Stimulated activated CD8-positive, alpha-beta memory T cell treated with anti-CD3 and anti-CD28 coated beads, Interleukin-15, amount 100 ng/mL, for 48 hours (primary cell): ENCODE measurements at places on chromosomes 16 and 17.
A peak's percentile ranks its signal among the peaks of the same experiment; 100 is the strongest.

DNA sequence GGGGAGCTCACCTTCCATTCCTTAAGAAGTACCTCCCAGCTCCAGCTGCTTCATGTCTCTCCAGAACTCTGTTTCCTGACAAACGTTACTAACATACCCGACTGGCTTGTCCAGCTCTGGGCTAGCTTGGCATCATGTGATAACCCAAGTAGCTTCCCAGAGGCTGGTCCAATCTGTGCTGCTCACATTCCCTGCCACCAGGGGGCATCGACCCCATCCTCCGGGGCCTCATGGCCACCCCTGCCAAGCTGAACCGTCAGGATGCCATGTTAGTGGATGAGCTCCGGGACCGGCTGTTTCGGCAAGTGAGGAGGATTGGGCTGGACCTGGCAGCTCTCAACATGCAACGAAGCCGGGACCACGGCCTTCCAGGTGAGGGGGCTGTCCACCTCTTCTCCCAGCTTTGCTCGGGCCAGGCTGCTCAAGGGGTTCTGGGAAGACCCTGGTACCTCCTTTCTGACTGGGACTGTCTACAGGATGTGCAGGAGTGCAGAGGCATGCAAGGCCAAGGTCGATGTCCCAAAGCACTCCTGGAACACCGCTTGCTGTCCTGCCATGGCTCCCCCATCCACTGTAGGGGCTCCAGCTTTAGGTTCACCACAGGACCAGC lies 7.6 kb downstream of the EPX start:
- peak; percentile 32 for DNase-seq

GRCh38 chr16:49625311-49626065 lies 230.4 kb downstream of the ZNF423 start:
- DNase-seq: no peak

GRCh38 chr17:14069251-14070021 lies at the start of gene COX10:
Gene COX10 (plus strand): TSS chr17:14069504. CDS start chr17:14069606, 102 bp downstream.
- DNase-seq: peak; percentile 77

DNA sequence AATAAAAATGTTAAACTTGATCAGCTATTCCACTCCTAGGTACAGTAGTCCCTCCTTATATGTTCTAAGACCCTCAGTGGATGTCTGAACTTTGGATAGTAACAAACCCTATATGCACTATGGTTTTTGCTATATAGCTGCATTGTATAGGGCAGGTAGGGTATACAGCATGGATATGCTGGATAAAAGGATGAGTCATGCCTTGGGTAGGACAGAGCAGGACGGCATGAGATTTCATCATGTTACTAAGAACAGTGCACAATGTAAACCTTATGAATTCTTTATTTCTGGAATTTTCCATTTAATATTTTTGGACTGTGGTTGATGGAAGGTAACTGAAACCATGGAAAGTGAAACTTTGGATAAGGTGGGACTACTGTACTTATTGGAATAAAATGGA lies 235.1 kb downstream of the CEP112 start:
- no peak for DNase-seq

DNA sequence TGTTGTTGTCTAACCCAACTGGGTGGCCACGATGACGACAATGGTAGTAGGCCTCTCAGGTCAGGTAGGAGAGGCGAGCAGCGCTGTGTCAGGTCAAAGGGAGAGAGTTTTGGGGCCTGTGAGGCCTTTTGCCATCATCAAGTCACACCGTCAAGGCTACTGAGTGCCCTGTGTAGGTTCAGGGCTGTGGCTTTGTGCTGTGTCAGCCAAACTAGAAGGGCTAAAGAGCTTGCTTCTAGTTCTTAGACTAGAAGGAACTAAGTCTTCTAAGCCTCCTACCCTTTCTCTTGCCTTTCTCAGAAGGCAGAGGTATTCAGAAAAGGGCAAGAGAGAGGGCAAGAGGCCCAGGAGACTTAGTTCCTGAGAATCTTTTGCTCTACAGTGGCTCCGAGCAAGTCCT lies 25.0 kb upstream of the EFCAB13 start:
- no peak for DNase-seq

DNA sequence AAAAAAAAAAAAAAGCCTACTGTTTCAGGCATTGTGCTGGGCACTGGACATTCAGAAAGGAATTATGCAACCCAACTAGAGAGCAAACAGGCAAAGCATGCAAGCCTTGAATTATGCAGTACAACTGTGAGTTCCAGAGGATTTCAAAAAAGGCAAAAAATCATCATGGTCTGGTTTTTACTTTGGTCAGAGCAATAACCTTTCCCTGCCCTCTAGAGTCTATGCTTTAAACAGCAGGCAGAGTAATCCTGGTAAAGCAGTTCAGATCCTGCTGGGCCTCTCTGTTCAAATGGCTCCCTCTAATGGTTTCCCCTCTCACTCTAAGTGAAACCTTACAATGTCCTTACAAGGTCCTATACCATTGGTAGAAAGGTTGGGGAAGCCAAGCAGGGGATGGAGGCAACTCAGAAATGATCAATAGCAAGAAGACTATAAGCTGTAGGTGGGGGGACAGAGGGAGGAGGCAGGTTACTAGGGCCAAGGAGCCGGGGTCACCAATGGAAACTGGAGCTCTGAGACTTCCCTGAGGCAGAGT lies 4.6 kb upstream of the TAF15 start:
- no peak for DNase-seq

GRCh38 chr17:32822996-32823395 lies 53.9 kb downstream of the MYO1D start:
- DNase-seq: no peak

- DNase-seq: no peak
These were observed 32.7 kb downstream of the ITGB3 start for GRCh38 chr17:47286198-47286914.

DNA sequence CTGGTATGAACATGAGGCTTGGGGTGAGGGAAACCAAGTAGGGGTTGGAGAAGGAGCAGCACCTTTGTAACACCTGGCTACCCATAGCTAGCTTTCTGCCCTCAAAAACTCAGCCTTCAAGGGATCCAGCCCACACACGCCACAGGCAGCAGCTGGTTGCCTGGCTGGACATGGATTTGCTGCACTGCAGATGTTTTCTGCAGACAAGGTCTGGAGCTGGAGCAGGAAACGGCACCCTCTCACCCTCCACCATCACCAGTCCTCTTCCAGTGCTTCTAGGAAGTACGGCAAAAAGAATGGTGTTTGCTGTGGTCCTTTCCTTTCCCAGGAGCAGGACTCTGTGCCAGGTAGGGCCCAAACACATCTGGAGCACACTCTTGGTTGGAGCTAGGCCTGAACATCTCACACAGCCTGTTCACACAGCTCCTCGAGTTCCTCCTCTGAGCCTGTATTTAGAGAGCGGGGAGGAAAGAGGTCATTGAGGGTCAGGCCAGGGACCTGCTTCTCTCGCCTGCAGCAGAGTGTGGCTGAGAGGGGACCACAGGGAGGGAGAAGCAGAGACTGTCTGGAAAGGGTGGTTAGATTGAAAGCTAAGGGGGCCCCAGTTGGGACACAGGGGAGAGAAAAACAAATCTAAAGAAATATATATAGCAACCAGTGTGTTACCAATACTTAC lies 2.7 kb upstream of the SUPT4H1 start:
- no peak for DNase-seq

DNA sequence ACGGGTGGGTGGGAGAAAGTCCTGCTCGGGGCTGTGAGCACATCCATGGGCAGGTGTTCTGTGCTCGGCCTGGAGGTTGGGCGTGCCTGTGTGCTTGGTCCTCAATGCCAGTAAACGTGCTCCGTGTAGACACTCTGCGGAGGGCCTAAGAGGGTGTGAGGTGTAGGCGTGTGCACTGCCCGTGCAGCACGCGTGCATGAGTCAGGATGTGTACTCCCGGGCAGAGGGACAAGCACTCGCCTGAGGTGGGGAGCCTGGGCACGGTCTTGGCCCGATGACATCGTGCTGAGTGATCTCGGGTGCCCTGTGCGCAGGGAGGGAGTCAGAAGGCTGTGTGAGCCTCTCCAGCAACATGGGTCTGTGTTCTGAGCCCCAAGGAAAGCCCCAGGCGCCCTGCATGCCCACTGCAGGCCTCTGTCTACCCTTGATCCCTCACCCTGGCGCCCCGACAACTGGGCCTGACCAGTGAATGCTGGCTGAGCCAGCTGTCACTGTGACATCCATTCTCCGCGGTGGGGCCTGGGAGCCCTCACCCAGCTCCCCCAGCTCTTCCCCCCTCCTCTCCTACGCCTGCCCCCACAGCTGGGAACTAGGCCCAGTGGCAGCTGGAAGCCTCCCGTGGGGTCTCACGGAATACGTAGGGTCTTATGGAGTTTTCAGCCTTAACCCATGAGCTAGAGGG lies 23.5 kb upstream of the NXPH3 start:
- no peak for DNase-seq

GRCh38 chr17:3986270-3986938 lies 22.2 kb upstream of the ATP2A3 start:
- DNase-seq: no peak

DNA sequence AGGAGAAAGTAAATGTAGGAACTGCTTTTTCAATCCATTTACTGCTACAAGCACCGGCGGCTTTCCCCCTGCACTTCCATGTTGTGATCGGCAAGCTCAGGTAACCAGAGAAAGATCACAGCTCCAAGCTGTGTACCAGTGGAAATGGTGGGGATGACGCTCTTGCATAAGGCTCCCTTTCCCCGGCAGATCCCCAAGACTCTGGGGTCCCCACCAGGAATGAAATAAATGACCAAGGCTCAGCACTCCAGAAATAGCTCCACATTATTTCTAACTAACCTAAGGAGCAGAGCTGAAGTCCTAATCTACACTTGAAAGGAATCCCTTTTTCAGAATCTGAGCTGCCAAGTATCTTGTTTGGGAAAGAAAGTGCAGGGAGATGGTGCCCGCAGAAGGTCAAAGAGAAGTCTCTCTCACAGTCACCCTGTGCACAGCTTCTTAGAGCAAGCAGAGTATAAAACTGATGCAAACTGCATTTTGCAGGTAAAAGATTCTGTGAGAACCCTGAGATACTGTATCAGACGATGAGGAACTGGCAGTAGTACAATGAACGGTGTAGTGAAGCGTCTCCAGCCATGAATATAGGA lies 11.1 kb downstream of the GRB2 start:
- DNase-seq: no peak

- no peak for DNase-seq
These were observed 5.2 kb upstream of the GSE1 start for GRCh38 chr16:85607796-85608514.

DNA sequence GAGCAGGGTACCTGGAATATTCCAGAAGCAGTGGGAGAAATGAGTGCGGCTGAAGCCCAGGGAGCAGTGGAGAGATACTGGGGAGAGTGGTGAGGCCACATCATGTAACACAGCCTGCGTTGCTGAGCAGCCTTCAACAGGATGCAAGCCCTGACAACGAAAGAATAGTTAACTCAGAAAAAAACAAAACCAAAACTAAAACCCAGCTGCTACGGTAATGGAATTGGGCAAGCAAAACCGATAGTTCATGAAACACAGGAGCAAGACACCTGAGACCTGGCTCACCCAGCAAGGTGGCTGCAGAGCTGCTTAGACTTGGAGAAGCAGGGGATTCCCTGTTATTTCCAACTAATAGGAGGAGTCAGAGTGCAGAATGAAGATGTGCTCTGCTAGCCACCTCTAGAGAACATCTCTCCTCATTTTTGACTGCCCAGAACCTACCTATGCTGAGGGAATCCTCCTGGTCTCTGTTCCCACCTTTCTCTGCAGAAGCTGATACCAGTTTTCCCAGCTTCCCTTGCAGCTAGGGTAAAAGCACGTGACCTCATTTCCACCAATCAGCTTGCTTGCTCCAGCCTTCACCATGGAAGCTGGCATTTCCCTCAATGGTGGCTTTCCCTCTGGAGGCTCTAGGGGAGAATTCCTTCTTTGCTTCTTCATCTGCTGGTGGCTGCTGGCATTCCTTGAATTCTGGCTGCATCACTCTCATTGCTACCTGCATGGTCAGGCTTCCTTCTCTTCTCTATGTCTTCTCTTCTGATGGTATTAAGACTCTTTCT lies 59.4 kb upstream of the XYLT1 start:
- no peak for DNase-seq

- DNase-seq: no peak
These were observed 191.8 kb upstream of the HSBP1 start for GRCh38 chr16:83615953-83616350.

DNA sequence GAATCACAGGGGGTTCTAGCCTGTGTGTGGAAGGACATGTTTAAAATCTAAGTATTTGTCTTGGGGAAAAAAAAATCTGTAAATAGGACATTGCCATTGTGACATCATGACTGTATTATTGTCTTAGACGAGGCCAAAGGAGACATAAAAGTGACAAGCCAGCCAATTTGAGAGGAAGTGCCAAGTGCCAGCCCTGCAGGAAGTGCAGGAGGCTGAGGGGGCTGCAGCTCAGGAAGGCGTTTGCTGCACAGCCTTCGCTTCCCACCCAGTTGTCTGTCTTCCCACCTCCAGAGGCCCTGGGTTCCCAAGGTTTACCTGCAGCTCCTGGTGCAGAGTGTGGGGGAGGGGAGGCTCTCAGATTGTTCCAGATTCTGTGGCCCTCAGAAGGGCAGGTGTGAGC lies 1.3 kb downstream of the ADCY7 start:
- DNase-seq: no peak

DNA sequence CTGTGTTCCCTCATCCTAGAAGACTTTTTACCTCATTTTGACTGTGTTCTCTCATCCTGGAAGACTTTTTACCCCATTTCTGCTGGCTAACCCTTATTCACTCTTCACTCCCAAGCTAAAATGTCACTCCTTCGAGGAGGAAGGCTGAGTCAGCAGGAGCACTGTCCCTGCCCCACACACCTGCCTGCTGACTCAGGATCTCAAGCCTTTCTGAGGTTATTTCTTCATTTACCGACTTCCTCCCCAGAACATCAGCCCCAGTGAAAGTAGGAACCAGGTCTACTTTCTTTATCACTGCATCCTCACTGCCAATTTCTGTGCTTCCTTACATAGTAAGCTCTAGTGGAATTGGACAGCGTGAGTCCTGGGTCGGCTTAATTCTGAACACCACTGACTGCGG lies 220.6 kb downstream of the HS3ST4 start:
- no peak for DNase-seq

DNA sequence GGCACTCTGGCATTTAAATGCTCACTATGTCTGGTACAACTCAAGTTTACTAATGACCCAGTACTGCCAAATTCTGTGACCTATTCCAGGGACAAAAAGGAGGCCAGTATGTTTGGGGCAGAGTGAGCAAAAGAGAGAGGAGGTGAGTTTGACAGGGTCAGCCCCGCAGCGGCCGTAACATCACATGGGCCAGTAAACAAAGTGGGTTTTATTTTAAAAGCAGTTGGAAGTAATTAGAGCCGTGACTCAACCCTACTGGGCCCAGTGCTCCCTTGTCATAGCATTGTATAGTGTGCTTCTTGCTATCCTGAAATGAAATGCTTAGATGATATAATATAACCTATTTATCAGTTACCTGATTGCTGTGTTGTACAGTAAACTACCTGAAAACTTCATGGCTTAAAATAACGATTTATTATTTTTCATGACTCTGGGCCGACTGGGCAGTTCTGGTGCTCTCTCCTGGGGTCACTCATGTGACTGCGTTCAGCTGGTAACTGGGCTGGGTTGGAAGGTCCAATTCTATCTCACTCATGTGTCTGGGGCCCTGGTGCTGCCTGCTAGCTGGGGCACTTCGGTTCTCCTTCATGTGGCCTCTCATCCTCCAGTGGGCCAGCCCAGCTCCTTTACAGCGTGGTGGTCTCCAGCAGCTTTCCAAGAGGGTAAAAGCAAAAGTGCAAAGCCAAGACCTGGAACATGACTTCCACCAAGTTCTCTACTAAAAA lies 27.4 kb downstream of the IQCK start:
- DNase-seq: no peak

GRCh38 chr16:11402051-11402744 lies 56.9 kb downstream of the RMI2 start:
- no peak for DNase-seq
